Forelimb muscle (tissue), 1 donor: ENCODE measurements at places on chromosomes 1 and 21.

- DNase-seq, result no peak
Measured at GRCh38 chr1:1202831-1203560, 3.4 kb downstream of the TNFRSF18 start.

DNA sequence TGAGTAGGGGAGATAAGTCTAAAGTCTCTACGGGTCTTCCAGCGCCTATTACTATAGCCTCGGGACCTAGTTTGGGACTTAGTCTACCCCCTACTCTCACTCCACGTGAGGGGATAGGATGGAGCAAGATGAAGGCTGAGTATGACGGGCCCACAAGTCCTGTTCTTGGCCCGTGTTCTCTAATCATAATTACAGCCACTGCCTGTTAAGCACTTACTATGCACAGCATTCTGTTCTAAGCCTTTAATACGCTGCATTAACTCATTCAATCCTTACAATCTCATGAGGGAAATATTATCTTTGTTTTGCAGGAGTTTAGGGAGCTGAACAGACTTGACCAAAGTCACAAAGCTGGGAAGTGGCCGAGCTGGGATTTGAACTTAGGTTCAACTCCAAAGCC is 23.9 kb upstream of the EPB41 start:
- DNase-seq, result no peak

- DNase-seq, result no peak
Measured at GRCh38 chr1:112583366-112583765, 35.6 kb downstream of the ST7L start.

GRCh38 chr1:160410406-160411005 is 10.1 kb downstream of the VANGL2 start:
- DNase-seq, result no peak

- no peak for DNase-seq
Measured at GRCh38 chr1:45272913-45273371, 53.8 kb upstream of the HPDL start.

GRCh38 chr1:153598309-153599172 is 14.4 kb downstream of the S100A16 start:
- no peak for DNase-seq

DNA sequence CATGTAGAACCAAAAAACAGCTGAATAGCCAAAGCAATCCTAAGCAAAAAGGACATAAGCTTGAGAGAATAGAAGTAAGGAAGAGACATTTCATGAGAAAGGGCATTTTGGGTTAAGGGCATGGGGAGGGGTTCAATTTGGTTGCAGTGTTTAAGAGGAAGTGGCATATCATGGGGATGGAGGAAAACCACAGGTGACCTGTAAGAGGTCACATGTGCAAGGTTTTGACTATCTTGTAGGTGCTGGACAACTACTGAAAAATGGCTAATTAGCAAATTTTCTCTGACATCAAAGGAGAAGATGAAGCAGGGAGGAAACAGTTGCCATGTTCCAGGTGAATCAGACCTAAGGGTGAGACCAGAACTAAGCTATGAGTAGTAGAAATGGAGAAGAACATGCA is 31.3 kb upstream of the ROR1 start:
- no peak for DNase-seq

DNA sequence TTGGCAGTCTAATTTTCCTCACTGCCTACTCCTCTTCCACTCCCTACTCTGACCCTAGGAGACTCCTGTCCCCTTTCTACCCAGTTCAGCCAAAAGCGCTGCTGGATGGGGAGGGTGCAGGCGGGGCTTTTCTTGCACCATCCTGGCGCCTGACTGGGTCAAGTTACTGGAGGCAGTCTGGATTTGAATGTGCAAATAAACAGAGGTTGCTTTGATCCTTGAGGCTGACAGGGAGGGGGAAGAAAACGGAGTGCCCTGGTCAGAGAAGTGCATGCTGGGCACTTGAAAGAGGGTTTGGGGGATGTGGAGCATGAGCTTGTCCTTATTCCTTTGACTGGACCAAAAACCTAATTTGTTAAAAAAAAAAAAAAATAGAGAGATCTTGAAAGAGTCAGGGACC is 76.8 kb upstream of the SOX13 start:
- DNase-seq, result no peak

GRCh38 chr21:26818906-26819305 is 26.3 kb downstream of the ADAMTS1 start:
- no peak for DNase-seq

- DNase-seq, result no peak
Measured at GRCh38 chr1:224392411-224393249, 36.0 kb downstream of the CNIH4 start.

DNA sequence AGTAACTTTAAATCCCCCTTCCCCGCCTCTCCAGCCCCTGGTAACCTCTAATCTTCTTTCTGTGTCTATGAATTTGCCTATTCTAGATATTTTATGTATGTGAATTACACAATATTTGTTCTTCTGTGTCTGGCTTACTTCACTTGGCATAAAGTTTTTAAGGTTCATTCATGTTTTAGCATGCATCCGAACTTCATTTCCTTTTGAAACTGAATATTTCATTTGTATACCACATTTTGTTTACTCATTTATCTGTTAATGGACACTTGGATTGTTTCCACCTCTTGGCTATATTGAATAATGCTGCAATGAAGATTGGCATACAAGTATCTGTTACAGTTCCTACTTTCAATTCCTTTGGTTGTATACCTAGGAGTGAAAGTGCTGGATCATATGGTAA is 205.3 kb downstream of the TM2D1 start:
- DNase-seq, result no peak

- DNase-seq, result no peak
Measured at GRCh38 chr1:160130939-160131338, 15.4 kb downstream of the ATP1A2 start.

DNA sequence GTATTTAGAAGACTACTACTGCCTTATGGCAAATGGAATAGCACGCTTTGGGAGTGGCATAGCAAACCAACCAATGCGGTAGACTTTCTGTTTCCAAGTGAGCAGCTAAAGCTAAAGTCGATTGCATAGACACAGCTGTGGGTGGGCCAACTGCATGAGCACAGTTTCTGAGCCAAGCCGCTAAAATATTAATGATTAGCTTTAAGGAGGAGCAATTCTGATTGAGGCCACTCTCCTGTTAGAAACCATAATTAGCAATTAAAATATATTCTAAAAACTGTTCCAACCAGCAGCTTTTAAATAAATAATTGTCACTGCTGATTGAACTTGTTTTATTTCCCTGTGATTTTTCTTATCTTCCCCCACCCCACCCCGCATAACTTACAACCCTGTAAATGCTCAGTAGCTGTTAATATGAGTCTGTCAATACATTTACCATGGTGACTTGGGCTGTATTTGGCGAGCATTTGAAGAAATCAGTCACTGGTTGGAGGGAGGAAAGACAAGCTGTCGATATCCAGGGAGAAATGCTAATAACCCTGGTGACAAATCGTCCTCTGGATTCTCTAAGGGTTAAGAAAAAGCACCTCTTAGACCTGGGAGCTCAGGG is 32.2 kb downstream of the RNF220 start:
- DNase-seq, result no peak

- DNase-seq, result no peak
Measured at GRCh38 chr1:35576061-35576765, 3.1 kb downstream of the TFAP2E start.

GRCh38 chr1:96845464-96845863 is 123.9 kb downstream of the PTBP2 start:
- DNase-seq, result no peak
